ENCODE measurements at places on chromosomes 13 and 19.

DNA sequence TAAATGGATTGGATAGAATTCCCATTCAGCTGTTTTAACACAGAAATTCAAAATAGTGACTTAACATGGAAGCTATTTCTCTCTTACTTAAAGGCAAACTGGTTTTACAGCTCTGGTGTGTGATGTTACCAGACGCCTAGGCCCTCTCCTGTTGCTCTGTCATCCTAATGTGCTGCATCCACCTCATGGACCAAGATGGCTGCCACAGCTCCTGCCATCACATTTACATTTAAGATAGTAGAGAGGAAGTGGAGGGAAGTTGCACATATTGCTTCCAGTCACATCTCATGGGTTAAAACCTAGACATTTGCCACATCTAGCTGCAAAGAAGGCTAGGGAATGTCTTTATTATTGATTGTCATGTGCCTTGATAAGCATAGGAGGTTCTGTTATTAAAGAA lies 157.5 kb downstream of the OXGR1 start:
- DNase-seq = no peak

DNA sequence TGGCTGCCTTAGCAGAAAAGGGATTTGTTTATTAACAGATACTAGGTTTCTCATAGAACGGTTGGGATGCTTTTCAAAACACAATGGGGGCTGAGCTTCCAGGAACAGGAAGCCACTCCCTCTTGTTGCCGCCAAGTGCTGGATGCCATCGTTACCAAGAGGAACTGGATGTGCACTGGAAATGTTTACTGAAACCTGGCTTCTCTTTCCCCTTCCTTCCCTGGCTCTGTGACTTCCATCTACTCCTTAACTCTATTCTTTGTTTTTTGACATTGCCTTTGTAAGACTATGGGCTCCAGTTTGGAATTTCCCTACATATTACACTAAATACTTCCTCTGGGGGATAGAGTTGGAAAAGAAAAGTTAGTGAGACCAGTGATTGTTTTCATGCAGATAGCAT lies 11.7 kb upstream of the KL start:
- DNase-seq = no peak

DNA sequence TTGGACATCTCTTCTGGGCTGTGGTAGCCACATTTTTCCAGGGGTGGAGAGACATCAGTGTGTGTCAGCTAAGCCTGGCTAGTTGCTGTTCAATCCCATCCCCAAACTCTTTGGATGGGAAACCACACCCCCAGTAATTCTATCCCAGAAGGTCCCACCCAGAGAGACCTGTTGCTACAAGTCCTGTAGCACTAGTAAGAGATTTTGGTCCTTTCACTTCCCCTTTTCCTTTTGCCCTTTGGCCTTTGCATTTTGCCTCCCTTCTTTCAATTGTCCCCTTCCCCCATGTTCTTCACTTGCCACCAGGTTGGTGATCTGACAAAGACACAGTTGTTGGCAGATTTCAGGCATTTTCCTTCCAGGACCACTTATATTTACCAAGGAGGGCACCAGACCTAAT lies 3.8 kb downstream of the CBY2 start:
- DNase-seq = no peak

GRCh38 chr19:33426621-33427361 lies 53.3 kb downstream of the CEBPG start:
- DNase-seq = no peak

- no peak for DNase-seq
Observed at GRCh38 chr19:1956868-1957492, 16.0 kb downstream of the CSNK1G2 start.

- DNase-seq = no peak
Observed at GRCh38 chr13:31850041-31850555, 110.8 kb downstream of the RXFP2 start.

DNA sequence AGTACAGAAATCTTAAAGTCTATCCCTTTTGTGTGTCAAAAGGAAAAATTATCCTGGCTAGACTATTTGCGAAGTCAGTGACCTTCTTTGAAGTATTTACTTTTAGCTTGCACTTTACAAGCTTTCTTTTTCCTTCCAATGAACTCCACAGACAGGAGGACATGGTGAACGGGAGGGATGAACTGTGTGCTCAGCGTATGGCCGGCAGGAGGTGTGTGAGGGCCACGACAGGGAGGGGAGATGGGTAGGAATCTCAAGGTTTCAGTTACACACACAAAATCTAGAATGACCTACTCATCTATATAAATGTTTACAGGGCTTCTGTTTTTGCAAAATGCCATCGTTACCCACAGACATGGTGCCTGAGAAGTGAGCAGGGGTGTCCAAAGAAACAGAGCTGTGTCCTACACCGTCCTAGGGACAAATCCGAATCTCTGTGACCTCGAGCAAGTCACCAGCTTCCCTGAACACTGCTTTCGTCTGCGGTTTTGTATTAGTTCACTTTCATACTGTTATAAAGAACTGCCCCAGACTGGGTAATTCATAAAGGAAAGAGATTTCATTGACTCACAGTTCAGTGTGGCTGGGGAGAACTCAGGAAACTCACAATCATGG lies 537.2 kb downstream of the LIG4 start:
- DNase-seq = no peak

DNA sequence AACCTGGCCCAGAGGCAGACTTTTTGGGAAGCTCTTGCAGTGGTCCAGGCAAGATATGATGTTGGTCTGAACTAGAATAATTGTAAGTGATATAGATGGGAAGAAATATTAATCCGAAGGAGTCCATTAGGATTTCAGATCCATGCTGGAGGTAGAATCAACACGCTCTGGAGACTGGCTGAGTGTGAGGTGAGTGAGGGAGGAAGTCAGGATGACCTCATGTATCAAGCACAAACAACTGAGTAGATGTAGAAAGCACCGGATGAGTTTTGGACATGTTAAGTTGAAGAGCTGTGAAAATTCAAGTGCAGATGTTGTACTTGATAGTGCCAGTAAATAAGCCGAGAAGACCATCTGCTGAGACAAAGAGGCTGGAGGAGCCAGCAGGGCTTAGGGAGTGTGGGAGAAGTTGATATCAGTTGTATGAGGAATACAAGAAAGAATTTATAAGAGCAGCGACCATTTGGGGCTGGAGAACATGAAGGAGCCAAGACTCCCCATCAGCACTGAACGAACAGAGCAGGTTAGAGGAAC lies 5.3 kb upstream of the CNMD start:
- no peak for DNase-seq

Measured in GM04504 (cell line).